A673 (cell line): ENCODE measurements at places on chromosomes 1 and 21.

- no peak for DNase-seq
These were observed 81.8 kb downstream of the NOTCH2 start for GRCh38 chr1:119987686-119988085.

DNA sequence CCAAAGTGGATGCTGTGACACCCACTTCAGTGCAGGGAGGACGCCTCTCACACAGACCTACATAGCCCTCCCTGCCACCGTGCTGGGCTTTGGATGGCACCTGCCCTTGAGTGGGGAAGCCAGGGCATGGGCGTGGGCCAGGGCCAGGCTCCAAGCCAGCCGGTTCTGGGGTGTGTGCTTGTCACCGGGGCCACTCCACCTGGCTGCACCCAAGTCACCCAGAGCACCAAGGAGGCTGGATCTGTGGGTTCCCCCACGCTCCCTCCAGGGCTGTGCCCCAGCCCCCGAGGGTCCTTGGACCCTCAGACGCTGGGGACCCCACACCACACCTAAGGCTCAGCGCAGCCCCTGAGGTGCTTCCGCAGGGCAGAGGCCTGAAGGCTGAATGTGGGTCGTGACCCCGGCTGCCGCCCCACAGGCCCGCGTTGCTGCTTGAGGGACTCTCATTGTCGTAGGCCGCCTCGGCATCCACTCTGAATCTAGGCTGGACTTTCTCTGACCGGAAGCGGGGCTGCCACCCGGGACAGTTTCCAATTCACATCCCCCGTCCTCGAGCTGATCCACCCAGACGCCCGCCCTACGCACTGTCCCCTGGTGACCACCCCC, 1.5 kb downstream of the MXRA8 start:
- no peak for DNase-seq

- DNase-seq: no peak
These were observed 482.2 kb downstream of the CAMTA1 start for GRCh38 chr1:7267493-7267892.

DNA sequence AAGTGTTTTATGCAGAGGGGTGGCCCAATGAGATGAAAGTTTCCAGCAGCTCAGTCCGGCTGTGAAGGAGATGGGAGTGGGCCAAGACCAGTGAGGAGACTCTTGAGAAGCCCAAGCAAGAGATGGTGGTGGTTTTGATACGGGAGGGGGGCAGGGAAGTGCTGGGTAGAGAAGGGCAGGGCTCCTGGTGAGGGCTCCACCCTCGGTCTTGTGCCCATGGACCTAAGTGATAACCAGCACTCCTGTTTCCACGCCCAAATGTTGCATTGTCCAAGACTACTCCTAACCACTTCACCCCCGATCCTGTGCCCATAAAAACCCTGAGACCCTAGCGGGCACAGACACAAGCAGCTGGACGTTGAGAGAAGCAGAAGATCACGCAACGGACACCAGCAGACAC, 140.9 kb downstream of the MIS18A start:
- no peak for DNase-seq

DNA sequence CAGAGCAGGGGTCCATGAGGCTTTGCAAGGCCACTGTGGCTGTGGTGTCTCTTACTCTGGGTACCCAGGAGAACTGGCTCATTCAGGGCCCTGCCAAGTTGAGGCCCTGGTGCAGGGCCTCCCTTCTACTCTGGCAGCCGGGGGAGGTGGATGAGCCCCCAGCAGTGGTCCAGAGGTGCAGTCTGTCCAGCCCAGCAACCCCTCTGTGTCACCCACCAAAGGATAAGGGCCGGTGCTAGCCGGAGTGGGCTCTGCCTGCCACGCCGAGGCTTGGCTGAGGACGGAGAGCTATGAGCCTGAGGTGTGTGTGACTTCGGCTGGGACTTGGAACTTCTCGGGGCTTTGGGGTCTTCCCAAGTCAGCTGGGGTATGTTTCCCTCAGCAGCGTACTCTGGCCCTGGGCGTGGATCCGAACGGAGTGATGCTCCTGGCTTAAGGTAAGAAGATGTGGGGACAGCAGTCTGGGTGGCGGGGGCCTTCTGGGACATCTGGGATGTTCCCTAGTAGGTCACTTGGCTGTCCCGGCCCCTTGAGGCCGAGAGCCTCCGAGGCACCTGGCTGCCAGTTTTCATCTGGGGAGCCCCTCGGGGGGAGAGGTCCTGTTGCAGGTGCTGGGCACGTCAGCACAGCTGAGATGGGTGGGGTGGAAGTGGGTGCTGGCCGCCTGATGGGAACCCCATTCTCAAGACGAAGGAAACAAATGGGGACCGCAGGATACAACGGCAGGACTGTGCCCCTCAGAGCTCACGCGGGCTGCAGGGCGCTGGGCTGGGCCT, 25.9 kb downstream of the RUNX3 start:
- DNase-seq: no peak

GRCh38 chr1:94329986-94330385, 88.2 kb upstream of the ABCD3 start:
- DNase-seq: peak; percentile 61

DNA sequence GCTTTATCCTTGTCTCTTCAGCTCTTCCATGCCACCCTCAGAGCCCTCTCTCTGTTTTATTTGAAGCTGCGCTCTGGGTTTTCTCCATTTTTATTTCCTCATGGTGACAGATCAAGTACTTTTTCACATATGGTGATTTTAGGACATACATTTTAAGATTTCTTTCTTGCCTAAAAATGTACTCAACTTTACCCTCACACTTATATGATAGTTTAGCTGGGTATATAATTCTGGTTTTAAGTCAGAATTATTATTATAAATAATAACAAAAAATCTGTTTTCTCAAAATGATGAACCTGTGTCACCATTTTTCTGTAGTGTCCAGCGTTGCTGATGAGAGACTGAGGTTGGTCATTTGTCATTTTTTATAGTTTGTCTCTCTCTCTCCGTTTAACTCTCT, 754 bp upstream of the KRTAP10-5 start:
- DNase-seq: no peak

GRCh38 chr1:234244482-234244881, 128.8 kb upstream of the COA6 start:
- no peak for DNase-seq

- DNase-seq: no peak
These were observed 47.6 kb upstream of the RGS1 start for GRCh38 chr1:192527950-192528349.

- DNase-seq: no peak
These were observed 101.6 kb downstream of the TLR5 start for GRCh38 chr1:223041481-223041880.

- no peak for DNase-seq
These were observed 14.3 kb downstream of the ADAMTSL4 start for GRCh38 chr1:150563340-150564038.

- no peak for DNase-seq
These were observed 6.3 kb downstream of the KLHL21 start for GRCh38 chr1:6596351-6596750.

DNA sequence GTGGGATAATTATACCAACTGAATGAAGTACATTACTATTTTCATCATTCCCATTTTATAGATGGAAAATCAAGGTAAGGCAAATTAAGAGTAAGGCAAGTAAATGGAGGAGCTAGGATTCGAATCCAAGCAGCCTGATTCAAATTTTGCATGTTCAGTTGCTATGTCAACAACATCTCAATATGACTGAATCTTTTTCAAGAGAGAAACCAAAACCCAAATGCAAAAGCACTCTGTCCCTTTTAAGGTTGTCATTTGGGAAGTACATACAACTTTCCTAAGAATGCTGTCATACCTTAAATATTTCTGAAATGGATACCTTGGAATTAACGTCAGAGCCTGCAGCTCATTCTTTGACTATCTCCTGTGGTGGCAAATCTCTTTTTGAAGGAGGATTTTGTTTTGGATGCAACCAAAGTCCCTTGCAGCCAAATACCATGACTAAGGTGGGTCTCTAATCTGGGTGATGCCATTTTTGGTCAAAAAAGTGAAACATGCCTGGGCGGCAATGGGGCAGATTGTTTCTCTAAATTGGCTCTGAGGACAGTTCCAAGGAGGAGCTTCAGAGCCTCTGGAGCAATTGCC, 25.4 kb downstream of the ADAMTS1 start:
- no peak for DNase-seq

DNA sequence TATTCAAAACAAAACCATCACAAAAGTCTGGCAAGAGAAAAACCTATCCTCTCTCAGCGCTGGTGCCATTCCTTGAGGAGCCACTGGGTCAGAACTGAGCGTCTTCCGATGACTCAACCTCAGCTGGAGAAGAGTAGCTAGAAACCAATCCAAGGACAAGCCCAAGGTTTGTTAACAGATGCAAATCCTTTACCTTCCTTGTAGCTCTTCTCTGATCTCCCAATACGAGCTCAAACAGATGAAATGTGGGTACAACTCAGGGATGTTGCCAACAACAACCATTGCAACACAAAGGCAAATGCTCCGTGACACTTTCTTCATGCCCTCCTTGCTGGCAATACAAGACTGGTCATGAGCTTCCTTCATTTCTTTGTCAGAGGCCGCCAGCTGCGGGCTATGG, 337.1 kb downstream of the SIPA1L2 start:
- no peak for DNase-seq

GRCh38 chr1:20486457-20487235, 636 bp upstream of the CAMK2N1 start:
- DNase-seq: peak; percentile 30

GRCh38 chr1:6775261-6776043, 9.8 kb upstream of the CAMTA1 start:
- DNase-seq: peak; percentile 22

GRCh38 chr1:23108918-23109533, 59.6 kb downstream of the LUZP1 start:
- DNase-seq: no peak

- no peak for DNase-seq
These were observed 116.0 kb downstream of the BCAR3 start for GRCh38 chr1:93565496-93566206.

- peak; percentile 58 for DNase-seq
These were observed 24.8 kb upstream of the ITPKB start for GRCh38 chr1:226763905-226764264.

- DNase-seq: no peak
These were observed 31.1 kb downstream of the GNAI3 start for GRCh38 chr1:109579491-109579890.

DNA sequence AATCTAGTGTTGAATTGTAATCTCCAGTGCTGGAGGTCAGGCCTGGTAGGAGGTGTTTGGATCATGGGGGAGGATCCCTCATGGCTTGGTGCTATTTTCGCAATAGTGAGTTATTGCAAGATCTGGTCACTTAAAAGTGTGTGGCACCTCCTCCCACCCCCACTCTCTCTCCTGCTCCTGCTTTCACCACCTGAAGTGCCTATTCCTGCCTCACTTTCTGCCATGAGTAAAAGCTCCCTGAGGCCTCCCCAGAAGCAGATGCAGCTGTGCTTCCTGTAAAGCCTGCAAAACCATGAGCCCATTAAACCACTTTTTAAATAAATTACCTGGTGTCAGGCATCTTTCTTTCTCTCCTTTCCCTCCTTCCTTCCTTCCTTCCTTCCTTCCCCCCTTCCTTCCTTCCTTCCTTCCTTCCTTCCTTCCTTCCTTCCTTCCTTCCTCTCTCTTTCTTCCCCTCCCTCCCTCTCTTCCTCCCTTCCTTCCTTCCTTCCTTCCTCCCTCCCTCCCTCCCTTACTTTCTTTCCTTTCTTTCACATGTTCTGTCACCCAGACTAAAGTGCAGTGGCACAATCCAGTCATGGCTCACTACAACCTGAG, 172.4 kb downstream of the C1orf21 start:
- DNase-seq: peak; percentile 58

DNA sequence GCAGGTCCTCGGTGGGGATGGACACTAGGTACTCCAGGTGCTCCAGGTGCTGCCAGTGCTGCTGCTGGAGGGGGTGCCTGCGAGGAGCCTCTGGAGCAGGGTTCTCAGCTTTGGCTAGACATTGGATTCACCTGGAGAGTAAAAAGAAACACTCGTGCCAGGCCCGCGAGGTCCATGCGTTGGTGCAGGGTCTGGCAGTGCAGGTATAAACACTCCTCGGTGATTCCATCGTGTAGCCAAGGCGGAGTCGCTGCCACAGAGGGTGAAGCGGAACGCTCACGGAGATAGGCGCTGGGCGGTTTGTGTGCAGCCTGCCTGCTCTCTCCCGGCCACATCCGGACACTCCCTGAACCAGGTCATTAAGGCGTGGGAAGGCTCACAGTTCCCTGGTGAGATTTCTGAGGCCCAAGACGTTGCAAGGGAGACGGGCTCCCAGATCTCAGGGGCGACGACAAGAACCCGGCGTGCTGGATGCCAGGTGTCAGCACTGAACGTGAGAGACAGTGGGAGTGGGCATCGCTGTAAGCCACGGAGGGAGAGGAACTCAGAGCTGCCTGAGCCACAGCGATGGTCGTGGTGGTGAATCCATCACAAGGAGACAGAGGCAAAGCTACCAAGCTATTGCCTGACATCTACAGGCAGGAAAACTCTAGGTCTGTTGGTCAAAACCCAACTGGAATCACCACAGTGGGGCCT, 17.2 kb upstream of the SUMO3 start:
- no peak for DNase-seq

DNA sequence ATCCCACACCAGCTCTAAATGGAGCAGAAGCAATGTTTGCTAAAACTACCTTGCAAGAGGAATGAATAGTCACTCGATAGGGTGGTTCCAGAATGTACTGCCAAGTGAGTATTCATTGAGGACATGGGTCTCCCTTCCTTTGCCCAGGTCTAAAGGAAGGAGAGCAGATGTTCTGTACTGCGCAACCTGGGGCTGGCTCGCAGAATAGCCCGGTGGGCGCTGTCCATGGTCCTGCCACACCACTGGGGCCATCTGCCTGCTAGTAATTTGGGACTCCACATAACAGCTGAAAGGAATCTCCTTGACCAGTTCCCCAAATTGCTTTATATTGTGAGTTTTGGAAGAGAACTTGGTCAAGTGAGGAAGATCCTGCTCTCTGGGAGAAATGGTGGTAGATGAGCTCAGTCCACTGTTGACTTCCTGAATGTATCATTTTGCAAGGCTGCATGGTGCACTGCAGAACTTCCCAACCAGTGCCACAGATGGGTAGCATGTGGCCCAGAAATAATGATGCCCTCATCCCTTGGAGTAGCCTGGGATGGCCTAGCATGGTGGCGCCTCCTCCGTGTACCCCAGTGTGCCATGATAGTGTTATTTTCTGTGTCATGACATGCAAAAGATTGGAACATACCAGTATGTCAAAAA, 5.7 kb downstream of the SLC6A17 start:
- DNase-seq: peak; percentile 50

- no peak for DNase-seq
These were observed 163.6 kb upstream of the ARHGEF16 start for GRCh38 chr1:3290915-3291314.

DNA sequence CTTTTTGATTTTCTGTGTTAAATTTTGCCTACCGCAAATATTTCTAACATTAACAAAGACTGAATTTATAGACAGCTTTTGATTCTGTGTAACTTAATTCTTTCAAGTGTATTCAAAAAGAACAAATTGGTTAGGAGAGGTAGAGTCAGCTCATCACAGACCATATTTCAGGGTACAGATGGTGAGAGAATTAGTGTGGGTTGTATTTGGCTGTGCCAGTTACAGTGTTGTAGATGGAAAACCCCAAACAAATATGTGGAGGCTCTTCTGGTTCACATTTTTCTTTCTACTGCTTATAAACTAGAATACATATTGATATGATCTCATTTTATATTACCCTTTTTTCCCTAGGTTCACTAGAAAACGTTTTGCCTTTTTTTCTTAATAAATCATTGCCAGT, 11.1 kb downstream of the RCAN3 start:
- DNase-seq: no peak

GRCh38 chr1:59353453-59353852, 56.6 kb downstream of the FGGY start:
- no peak for DNase-seq

- no peak for DNase-seq
These were observed 12.7 kb upstream of the CPLANE2 start for GRCh38 chr1:16249596-16250241.

GRCh38 chr1:27090911-27091310, 64.0 kb downstream of the SLC9A1 start:
- DNase-seq: no peak
